ENCODE measurements at places on chromosomes 3 and 15. TPM values are rescaled to one million over a fixed set of nuclear protein-coding genes. Genes with fewer than 3 reads are reported as not detected.

Gene KNG1
- polyA plus RNA-seq, result 74.3 TPM

Gene FAM174B
- 26.2 TPM for polyA plus RNA-seq

- no peak for DNase-seq
Observed at GRCh38 chr3:194905696-194906095, 220.0 kb downstream of the FAM43A start.

DNA sequence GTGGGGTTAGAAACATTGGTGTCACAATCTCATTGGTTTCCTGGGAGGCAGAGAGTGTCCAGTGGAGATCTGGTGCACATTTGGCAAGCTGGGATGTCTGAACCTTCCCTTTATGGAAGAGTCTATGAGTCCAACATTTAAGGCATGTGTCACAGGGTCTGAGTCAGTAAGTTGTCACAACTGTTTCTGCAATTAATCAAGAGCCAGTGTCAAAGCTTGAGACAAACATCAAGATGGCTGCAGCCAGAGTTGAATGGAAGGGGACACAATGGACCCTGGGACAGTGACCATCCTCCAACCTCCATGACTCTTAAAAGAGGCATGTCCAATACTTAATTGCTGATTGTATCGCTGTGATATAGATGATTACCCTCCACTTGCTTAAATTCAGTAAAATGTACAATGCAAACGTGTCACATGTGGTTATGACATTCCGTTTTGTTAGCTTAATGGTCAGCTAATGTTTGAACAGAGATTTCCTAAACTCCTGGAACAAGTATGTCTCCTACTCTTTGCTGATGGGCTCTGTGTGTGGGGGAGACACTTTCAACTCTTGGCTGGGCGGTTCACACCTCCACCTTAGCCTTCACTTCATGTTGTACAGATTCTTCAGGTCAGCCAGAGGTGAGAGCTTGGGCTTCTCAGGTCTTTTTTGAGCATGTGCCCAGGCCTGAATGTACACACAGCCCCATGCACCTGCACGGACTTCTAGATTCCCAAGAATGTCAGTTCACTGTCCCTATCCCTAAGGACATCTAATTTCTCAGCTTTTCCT lies 79.9 kb upstream of the PRR23E start:
- DNase-seq, result no peak

Measured in renal cortex interstitium (tissue), 15 donors.